Vagina (tissue), 2 donors: ENCODE measurements at places on chromosomes 16 and 17.

DNA sequence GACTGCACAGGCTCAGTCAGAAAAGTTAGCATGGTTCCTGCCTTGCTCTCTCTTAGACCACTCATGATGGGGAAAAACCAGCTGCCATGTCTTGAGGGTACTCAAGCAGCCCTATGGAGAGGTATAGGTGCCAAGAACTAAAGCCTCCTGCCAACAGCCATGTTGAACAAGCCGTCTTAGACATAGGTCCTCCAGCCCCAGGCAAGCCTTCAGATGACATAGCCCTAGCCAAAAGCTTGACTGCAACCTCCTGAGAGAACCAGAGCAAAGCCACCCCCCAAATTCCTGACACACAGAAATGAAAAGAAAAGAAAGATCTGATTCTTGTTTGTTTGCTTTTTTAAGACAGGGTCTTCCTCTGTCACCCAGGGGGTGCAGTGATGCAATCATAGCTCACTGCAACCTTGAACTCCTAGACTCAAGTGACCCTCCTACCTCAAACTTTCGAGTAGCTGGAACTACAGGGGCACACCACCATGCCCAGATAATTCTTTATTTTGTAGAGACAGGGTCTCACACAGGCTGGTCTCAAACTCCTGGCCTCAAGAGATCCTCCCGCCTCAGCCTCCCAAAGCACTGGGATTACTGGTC, 36.3 kb downstream of the CMTM3 start:
- no peak for DNase-seq

- no peak for DNase-seq
These were observed 1.5 kb downstream of the CDK12 start for GRCh38 chr17:39462631-39463375.

DNA sequence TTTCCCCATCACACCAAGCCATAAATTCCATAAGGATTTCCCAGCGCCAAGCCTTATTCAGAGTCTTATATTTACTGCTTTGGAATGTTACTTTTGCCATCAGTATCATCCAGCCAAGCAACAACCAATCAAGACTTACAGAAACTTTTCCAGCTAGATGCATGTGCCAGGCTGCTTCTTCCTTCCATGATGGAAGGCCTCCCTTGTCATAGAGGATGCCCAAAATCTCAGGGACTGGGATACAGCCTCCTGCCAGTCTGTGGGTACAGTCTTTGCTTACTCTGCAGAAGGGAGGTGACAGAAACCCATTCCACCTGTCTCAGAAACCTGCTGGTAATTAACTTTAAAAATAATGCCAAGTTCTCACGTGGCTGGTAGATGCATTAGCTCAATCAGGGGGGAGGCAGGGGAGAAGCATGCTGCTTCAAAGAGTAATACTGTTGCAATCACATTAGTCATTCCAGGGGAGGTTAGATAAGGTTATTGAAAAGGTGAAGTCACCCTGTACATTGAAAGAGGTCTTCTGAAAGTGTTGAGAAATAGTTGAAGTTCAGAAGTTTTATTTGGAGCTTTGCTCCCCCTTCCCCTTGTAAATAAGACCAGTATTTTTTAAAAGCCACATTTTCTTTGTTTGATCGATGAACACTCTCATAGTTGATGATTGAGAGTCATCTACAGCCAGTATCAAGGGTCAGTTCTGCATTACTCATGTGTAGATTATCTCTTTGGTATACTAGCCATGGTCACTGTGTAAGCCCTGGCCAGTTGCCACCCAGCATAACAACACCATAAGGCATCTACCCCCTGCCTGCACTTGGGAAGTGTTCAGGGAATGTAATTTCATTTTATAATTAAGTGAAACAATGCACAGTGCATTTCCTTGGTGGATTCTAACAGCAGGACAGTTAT, 22.2 kb downstream of the HLF start:
- no peak for DNase-seq

- DNase-seq: no peak
These were observed 39.1 kb upstream of the PABPN1L start for GRCh38 chr16:88905563-88905962.

DNA sequence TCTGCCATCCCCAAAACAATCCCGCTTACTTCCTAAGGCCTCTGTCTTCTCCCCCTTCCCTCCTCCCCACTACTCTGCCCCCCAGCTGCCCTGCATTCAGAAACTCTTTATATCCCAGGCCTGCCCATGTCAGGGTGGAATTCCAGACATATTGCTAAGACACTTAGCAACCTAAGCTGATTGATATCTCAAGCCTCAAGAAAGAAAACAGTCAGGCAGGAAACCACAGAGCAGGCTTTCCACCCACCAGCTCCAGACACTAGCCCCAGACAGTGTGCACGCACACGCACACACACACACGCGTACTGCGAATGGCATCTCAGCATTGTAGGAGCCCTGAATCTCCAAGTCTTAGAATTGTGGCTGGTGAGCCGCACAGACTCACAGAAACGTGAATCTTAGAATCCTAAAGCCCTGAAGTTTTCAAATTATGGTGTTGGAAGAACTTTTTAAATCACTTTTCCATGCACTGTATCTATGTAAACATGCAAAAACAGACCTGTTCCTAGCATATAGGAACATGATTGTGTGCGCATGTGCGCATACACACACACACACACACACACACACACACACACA, 8.8 kb upstream of the LPCAT2 start:
- DNase-seq: no peak

DNA sequence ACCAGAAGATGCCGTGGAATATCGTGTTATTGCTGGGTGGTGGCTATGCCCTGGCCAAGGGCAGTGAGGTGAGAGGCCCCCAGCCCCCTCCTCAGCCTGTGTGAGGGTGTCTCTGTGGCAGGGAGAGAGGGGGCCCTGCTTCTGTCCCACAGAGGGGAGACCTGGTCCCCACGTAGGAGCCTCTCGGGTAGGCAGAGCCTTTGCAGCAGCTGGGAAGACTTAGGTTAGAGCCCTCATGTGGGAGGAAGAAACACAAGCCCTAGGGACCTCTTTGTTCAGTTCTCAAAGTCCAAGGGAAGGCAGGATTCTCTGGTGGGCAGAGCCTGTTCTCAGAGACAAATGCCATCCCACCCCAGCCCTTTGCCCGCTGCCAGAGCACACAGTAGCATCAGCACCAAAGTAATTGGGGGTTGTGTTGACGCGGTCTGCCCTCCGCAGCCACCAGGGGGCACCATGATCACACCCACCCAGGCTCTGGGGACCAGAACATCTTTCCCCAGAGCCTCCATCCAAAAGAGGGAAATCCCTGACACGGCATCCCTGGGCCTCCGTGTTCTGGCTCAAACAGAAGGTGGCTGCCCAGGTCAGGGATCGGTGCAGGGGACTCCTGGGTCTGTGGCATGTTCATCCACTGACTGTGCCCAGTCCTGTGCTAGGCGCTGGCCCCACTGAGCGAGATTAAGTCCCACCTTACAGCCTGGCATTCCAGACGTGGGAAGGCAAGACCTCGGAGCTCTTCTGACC, 11.5 kb upstream of the FOXN1 start:
- no peak for DNase-seq

DNA sequence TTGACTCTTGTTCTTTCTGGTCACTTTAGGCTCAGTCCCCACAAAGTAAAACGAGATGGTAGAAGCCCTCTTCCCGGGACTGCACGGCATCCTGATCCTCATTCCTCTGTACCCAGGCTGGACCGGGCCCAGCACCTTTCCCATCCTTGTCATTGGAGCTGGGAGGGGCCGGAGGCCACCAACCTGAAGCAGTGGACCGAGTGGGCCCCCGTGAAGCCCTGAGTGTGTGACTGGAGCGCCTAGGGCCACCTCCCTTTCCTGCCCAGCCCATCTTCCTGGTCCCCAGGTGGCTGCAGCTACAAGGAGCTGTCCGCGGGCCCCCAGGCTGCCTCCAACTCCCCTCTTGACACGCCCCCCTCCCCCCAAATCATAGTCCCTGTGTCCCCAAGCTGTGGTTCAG, 17.1 kb upstream of the CD300A start:
- DNase-seq: no peak

GRCh38 chr17:17675925-17676534, 5.2 kb upstream of the RAI1 start:
- no peak for DNase-seq

DNA sequence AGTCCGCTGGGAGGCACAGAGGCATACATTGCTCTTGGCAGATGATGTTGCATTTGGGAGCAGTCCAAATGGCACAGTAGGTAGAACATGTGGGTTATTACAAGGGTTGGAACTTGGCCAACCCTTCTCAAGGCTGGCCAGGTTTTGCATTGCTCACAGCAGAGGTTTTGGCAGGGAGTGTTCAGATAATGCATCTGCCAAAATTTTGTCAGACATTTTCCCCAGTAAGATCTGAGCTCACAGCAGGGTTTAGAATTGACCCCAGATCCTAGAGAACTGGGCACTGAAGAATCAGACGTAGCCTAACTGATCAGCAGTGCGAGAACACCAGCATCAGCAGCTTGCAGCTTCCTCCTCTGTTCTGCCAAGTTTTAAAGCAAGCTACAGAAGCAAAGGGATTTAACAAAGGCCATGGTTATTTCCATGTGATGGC, 468.8 kb upstream of the KIF2B start:
- DNase-seq: no peak

DNA sequence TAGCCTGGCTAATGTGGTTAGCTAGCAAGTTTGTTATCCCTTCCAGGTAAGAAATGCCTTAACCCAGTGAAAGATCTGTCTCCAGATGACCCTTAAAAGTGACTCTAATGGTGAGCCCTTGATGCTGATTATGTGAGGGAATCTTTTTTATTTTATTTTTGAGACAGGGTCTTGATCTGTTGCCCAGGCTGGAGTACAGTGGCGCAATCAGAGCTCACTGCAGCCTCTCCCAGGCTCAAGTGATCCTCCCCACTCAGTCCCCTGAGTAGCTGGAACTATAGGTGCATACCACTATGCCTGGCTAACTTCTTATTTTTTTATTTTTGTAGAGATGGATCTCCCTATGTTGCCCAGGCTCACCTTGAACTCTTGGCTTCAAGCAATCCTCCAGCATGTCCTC, 10.8 kb upstream of the HP start:
- no peak for DNase-seq

DNA sequence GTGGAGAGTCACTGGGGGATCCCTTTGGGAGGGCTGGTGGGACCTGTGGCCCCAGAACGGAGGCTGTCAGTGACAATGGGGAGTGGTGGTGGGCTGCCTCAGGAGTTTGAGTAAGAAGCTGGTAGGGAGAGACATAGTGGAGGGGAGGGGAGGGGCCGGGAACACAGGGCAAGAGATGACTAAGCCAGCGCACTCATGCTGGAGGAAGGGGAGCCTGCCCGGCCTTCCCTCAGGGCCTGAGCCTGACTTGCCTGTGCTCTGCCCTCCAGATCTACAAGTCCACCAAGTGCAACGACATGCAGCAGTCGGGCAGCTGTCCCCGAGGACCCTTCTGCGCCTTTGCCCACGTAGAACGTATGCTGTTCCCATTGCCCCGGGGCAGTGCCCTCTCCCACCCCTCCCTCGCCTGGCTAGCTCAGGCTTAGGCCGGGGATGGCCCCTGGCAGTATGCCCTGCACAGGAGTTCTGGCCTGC, 29.3 kb downstream of the UNC13D start:
- DNase-seq: no peak

DNA sequence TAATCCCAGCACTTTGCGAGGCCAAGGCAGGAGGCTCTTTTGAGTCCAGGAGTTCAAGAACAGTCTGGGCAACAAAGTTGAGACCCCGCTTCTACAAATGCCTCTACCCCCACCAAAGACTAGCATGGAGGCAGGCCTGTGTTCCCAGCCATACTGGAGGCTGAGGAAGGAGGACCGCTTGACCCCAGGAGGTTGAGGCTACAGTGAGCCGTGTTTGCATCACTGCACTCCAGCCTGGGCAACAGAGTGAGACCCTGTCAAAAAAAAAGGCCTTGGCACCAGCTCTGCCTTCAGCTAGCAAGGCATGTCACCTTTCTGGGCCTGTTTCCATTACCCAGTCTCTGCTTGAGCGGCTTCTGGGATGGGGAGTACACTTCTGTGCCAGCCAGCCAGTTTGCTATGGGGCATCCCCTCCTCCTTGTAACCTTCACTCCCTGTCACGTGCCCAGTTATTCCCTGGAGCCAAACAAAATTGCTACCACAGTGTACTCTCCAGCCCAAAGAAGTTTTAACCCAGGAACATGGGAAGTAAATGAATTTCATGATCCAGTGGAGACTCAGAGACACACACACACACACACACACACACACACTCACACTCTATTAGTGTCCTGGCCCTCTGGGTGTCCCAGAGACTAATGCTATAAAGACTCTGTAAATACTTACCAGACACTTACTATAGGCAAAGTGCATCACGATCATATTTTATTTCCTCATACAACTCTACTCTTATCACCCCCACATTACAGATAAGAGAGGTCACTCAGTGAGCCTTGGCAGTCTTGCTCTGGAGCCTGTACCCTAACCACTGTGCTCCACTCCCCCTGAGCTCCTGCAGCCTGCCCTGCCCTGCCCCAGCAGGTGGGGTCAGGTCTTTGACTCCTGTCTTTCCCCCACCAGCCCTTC, 2.5 kb downstream of the CISD3 start:
- DNase-seq: no peak

GRCh38 chr16:1900452-1900774, 17.8 kb downstream of the HS3ST6 start:
- no peak for DNase-seq

DNA sequence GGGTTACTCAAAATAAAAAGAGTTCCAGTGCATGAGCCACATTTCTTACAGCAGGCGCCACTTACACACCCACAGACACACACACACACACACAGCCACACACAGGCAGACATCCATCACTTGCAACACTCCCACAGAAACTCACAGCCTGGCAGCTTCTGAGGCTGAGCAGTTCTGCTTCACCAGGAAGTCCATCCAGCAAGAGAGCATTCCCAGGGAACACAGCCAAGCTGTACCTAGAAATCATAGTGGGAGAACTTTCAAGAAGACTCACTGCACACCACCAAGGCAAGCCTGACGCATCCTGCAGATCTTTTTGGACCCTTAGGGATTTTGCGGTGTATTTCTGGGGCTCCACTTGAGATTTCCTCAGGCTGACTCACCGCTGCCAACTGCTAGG, 140.9 kb upstream of the WSB1 start:
- DNase-seq: no peak

GRCh38 chr17:18115517-18115916, 7.0 kb downstream of the MYO15A start:
- no peak for DNase-seq

DNA sequence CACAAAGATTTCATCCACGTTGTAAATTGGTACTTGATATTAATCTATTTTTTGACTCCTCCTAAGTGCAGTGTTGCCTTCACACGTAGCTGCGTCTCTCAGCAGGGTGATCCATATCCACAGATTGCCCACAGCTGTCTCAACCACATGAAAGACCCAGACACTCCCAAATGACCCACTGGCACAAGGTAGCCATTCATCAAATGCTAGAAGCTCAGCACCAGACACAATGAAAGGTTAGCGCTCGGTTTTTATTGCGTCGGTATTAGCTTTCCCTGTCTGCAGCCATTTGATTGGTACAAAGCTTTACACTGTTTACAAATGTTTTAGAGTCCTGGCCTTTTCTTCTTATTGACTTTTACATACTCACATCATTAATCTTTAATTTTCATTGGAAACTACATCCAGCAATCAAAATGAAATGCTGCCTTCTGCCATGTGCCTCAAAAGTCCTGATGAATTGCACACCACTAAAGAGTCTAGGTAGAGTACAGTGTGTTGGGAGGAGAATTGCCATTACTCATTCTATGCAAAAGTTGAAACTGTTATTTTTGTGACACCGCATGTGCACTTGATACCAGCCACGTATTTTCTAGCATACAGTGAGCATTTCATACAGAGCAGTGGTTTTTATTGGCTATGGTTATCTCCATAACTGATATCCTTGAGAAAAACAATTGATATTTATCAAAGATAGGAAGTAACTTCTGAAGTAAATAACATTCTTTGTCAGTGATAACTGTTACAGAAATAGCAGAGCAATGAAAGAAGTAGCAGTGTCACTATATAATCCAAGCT, 127.3 kb upstream of the NUDT7 start:
- DNase-seq: no peak

- DNase-seq: no peak
These were observed 20.1 kb upstream of the KRT19 start for GRCh38 chr17:41547921-41548843.
